ENCODE measurements at places on chromosomes 6 and 20.

- peak; percentile 91 for DNase-seq
Observed at GRCh38 chr6:166556863-166557322, 29.6 kb downstream of the RAMACL start.

DNA sequence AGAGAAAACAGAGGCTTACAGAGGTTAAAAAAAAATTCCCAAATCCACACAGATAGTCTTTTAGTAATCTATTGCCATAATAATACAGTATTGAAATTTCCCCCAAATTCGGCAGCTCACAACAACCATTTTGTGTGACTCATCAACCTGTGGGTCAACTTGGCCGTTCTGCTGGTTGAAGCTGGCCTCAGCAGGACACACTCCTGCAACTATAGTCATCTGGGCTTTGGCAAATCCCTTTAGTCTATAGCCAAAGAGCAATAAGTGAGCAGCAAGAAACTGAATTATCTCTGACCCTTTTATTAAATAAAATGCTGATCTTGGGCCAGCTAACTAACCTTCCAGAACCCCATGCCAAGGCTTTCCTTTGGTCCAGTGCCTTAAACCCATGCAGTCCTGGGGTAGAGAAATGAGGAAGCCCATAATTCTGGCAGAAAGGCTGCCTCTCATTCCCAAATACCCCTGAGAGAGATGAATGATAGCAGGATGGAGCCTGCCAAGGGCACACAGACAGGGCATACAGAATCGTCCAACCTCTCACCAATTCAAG is 17.2 kb upstream of the SNAP25 start:
- DNase-seq = no peak

DNA sequence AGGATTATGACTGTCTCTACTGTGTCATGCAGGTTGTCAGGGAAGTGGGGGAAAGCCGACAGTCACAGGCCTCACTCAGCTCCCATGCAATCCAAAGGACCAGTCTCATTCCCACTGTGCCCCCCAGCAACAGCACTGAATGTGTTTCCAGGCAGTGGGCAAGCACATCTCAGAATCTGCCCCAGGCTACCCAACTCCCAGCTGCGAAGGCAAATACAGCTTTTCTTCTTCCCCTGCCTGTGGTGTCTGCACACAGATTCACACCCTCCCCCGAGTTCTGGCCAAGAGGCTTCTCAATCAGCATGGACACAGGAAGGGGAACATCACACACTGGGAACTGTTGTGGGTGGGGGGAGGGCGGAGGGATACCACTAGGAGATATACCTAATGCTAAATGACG is 75.3 kb downstream of the SNAP91 start:
- DNase-seq = no peak

DNA sequence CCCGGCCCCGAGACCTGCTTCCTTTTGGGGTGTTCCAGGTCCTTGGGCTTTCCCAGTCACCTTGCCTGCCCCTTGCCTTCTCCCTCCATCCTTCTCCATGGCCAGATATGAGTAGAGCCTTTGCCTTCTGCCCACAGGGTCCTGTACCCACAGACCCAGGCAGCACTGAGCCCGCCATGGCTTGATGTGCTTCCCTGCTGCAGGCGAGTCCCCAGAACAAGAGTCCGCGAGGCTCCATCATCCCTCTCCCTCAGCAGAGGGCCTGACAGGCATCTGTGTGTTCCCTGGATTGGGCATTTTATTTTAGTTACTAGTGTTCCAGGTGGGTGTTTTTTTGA is 21.9 kb downstream of the PYGB start:
- peak; percentile 23 for DNase-seq

GRCh38 chr6:100464903-100465700 is at the start of gene SIM1:
Gene SIM1 (minus strand): TSS chr6:100464921. CDS start chr6:100463468, 1,453 bp downstream.
- no peak for DNase-seq

- DNase-seq = no peak
Observed at GRCh38 chr6:160132776-160133338, 11.2 kb downstream of the SLC22A1 start.

Data from head of caudate nucleus (tissue), 42 donors.